ENCODE measurements at places on chromosomes 7 and 10.

- DNase-seq: no peak
Observed at GRCh38 chr7:30886608-30887011, 25.0 kb upstream of the AQP1 start.

- no peak for DNase-seq
Observed at GRCh38 chr7:48292949-48293348, 121.7 kb downstream of the ABCA13 start.

- no peak for DNase-seq
Observed at GRCh38 chr7:112881-113280, 79.5 kb upstream of the FAM20C start.

- no peak for DNase-seq
Observed at GRCh38 chr7:107253599-107253998, 84.8 kb downstream of the HBP1 start.

GRCh38 chr7:138746073-138746472 lies 44.9 kb upstream of the SVOPL start:
- no peak for DNase-seq

GRCh38 chr10:101903827-101904550 lies 60.4 kb upstream of the KCNIP2 start:
- no peak for DNase-seq

- DNase-seq: no peak
Observed at GRCh38 chr10:6786579-6787031, 206.5 kb upstream of the PRKCQ start.

DNA sequence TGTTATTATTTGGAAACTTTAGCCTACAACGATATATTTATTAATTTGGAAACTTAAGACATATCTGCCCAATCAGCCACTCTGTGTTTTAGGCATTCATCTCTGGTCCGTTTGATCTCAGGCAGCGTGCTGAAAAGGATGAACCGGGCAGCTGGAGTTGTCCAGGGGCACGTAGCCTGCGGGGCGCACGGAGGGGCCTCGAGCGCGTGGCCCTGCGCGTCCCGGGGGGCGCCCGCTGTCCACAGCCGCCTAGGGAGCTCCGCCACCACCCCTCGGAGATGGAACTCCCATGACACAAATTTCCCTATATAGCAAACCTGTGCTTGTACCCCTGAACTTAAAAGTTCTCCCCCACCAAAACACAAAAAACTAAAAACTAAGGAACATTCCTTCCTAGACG lies 24.3 kb upstream of the MKI67 start:
- no peak for DNase-seq

GRCh38 chr7:143299840-143300239 lies 11.7 kb downstream of the CASP2 start:
- no peak for DNase-seq

GRCh38 chr7:157490465-157490912 lies 153.7 kb downstream of the DNAJB6 start:
- no peak for DNase-seq

GRCh38 chr10:80670774-80671173 lies 133.1 kb downstream of the SH2D4B start:
- DNase-seq: no peak

DNA sequence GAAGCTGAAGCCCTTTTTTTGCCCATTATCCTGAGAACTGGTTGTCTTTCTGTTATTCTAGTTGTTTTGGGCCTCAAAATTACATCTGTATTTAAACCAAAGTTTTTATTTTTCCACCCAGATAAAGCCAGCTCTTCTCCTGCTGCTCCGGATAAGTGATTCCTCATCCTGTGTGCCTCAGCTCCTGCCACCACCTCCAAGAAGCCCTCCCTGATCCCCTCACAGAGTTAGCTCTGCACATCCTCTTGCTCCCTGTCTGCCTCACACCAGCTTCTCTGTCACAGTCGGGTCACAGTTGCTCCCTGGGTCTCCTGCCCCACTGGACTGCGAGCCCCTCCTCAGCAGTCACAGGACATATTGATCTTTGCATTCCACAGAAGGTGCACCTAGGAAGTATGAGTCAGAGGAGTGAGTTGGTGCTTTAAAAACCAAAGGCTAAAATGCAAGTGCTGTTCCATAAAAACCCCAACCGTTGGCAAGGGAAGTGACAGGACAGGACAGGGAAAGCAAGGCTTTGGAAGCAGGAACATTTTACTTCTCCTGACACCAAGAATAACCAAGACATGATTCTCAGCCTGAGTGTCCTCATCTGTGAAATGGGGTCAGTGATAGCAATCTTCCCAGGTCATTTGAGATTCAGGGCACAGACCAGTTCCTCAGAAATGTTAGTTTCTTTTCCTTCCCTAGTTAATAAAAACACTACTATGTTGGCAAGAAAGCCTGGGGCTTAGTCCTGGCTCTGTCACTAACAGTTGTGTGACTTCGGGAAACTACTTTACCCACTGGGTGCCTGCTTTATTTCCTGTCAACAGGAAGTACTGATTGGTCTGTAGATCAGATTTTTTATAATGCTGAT lies 36.5 kb upstream of the EEPD1 start:
- DNase-seq: no peak

DNA sequence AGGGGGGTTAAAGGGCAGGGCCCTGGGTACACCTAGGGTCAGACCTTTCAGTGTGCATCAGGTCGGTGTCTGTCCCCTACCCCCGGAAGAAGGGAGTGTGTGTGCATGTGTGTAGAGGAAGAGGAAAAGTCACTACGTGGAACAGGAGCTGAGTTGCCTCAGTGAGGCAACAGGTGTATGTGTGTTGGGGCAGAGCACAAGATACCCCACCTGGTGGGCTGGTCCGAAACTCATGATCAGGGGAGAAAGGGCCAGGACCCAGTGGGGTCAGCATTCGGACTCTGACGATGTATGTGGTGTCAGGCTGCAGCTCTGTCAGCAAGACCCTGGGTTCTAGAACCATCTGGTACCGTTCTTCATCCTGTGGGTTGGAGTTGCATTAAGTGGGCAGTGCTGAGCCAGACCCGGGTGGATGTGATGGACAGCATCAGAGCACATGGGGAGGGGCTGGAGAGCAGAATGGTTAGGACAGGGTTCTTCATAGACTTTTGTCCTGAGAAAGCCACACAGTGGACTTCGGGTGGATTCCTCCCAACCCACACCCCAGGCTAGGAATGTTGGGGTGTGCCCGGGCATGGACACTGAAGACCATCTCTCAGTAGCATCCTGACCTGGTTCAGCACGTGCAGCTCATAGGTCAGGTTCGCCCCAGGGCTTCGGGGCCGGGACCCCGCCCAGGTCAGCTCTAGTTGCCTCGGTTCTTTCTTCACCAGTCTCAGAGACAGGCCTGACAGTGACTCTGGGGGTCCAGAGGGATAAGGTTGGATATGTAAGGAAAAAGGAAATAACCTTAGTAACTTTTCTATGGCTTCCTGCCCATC lies 10.7 kb downstream of the EPHA1 start:
- no peak for DNase-seq

GRCh38 chr10:112615269-112615668 lies 168.3 kb downstream of the VTI1A start:
- DNase-seq: no peak

DNA sequence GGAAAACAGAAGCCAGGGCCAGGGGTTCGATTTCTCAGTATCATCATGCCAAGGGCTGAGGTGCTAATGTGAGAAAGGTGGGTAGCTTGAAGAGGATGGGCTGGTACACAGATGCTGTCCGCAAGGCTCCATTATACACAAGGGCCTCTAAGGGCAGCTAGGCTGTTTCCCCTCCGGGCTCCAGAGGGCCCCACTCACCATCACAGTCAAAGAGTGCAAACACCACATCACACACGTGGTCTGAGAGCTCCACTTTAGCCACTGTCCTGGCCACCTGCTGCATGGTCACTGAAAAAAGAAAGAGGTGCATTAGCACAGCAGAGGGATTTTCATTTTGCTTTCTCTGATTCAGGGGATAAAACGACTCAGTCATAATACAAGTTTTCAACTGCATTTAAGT lies 20.9 kb upstream of the DNAJB12 start:
- DNase-seq: no peak

DNA sequence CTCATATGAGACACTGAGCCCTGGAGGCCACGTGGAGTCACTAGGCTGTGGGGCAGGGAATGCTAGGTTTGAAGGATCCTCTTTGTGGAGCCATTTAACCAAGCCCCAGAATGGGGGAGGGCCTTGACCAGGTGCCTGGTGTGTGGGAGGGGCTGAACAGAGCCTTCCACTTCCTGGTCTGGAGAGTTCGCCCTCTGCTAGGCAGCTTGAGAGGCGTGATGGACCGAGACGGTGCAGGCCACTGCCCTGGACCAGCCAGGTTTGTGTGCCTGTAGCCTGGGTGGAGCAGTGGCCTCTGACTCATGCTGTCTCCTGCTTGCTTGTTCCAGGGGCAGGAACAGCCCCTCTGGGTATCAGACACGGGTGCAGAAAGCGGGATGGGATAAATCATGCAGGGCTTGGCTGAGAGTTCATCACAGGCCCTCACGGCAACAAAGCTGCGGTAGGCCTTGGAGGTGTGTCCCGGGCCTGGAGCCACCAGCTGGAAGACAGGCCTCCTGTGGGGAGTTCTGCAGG lies 27.4 kb downstream of the ADAMTS14 start:
- DNase-seq: no peak

- DNase-seq: no peak
Observed at GRCh38 chr7:150854066-150855000, 2.0 kb downstream of the AOC1 start.

- no peak for DNase-seq
Observed at GRCh38 chr7:28452681-28453080, 40.4 kb downstream of the CREB5 start.

- DNase-seq: no peak
Observed at GRCh38 chr7:122902751-122903495, 16.7 kb upstream of the CADPS2 start.

GRCh38 chr10:107104026-107104652 lies 60.4 kb downstream of the SORCS1 start:
- DNase-seq: no peak

GRCh38 chr10:83542774-83543411 lies 596.4 kb upstream of the GHITM start:
- DNase-seq: no peak

GRCh38 chr10:4033341-4033896 lies 248.4 kb upstream of the KLF6 start:
- DNase-seq: no peak

- no peak for DNase-seq
Observed at GRCh38 chr10:127358337-127358736, 161.9 kb upstream of the INSYN2A start.

- no peak for DNase-seq
Observed at GRCh38 chr10:78194539-78195402, 161.1 kb downstream of the RPS24 start.

DNA sequence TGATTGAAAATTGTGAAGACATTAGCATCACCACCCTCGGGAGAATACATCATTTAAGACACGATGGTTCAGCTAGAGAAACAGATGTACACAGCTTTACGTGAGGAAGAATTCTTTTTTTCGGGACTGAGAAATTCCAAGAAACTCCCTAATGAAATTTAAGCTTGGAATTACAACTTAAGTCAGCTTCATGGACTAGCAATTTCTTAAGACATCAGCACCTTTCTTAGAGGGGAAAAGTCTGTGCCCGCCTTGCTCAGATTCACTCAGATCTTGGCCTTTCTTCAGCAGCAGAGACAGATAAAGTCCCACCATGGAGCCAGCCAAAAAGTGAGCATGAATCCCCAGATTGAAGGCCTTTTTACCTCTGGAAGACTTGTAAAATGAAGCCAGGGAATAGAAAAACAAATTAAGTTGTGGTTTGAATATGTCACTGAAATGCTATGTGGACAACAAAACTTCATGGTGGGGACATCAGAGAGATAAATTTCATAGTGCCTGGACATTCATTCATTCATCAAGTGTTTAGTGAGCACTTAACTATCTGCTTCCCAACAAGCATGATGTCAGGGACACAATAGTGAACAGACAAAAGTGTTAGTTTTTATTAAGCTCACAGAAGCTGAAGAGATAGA lies 32.1 kb downstream of the PRKG1 start:
- DNase-seq: no peak

GRCh38 chr7:117666031-117666430 lies 186.2 kb downstream of the CFTR start:
- DNase-seq: no peak

- no peak for DNase-seq
Observed at GRCh38 chr10:101071885-101072433, 10.2 kb downstream of the KAZALD1 start.

DNA sequence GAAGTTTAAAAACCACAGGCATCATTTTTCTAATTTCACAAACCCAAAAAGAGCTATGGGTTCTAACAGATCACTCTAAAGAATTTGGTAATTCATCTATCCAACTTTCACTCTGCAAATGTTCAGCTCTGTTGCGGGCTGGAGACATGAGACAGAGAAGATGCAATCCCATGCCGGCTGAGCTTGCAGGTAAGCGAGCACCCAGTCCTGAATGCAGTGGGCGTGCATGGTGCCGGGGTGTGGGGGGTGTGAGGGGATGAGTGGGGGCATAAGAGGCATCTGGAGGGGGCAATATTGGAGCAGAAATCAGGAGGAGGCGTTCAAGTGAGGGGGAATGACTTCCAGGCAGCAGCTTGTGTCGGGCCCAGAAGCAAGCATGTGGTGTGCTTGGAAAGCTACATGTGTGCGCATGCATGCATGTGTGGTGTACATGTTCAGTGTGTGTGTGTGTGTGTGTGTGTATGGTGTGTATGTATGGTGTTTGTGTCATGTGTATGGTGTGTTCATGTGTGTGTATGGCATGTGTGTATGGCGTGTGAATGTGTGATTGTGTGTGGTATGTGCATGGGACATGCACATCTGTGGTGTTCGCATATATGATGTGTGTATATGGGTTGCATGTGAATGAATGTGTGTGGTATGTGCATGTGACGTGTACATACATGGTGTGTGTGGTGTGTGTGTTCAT lies 172.9 kb downstream of the PRKCQ start:
- DNase-seq: no peak

- no peak for DNase-seq
Observed at GRCh38 chr7:44062180-44062902, 3.0 kb downstream of the PGAM2 start.

DNA sequence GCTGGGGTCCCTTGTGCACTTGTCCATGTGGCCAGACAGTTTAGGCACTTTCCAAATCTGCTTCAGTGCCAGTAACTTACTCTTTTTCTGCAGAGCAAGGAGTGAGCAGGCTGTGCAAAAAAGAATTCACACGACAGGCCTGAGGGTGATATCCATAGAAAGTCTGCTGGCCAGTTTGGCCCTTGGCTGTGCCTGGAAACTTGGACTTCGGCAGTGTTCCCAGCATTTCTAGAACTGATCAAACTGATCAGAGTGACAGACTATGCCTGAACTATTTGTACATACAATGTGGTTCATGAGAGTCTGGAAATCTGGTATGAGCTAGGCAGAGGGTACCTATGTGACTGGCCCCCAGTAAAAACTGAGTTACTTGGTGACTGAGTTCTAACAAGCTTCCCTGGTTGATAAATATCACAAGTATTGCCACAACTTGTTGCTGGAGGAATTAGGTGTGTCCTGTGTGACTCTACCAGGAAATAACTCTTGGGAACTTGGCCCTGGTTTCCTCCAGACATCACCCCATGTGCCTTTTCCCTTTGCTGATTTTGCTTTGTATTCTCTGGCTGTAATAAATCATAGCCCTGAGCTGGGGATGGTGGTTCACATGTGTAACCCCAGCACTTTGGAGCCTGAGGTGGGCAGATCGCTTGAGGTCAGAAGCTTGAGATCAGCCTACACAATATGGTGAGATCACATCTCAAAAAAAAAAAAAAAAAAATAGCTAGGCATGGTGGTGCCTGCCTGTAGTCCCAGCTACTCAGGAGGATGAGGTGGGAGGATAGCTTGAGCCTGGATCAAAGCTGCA lies 3.3 kb upstream of the DENND10 start:
- no peak for DNase-seq

- no peak for DNase-seq
Observed at GRCh38 chr10:127964621-127965020, 57.7 kb downstream of the PTPRE start.

GRCh38 chr7:18445483-18445882 lies 50.1 kb upstream of the HDAC9 start:
- DNase-seq: no peak

- DNase-seq: no peak
Observed at GRCh38 chr7:107446988-107447387, 22.9 kb upstream of the GPR22 start.

Data from stimulated activated CD8-positive, alpha-beta memory T cell treated with anti-CD3 and anti-CD28 coated beads, Interleukin-15, amount 100 ng/mL, for 24 hours (primary cell).